ENCODE measurements at places on chromosomes 1 and 21.

GRCh38 chr1:228314315-228314657 is 92.3 kb downstream of the TRIM11 start:
- DNase-seq: no peak

GRCh38 chr1:113192242-113192641 is 119.2 kb downstream of the LRIG2 start:
- DNase-seq: no peak

- DNase-seq: no peak
These were observed 40.9 kb downstream of the ACTL8 start for GRCh38 chr1:17795836-17796645.

GRCh38 chr1:25532970-25533369 is 10.4 kb upstream of the LDLRAP1 start:
- DNase-seq: no peak

- DNase-seq: peak; percentile 65
These were observed 474.0 kb downstream of the LTN1 start for GRCh38 chr21:28518630-28519029.

DNA sequence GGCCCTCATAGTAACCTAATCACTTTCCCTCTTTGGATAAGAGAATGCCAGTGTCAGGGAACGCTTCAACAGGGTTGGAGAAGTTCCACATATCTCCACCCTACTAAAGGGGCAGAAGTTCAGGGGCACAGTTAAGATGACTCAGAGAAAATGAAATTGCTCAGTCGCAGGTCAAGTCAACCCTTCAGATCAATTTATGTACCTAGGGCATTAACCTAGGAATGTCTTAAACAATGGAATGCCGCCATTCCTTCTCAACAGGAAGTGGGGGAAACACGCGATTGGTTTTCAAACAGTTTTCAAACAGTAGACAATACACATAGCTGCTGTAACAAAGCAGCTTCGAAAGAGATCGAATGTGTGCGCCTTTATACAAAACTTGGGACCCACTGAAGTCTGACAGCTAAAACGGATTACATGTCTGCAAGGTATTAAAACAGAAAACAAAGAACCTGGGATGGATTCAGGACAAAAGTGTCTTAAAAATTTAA is 897 bp downstream of the SLC25A24 start:
- peak; percentile 43 for DNase-seq

DNA sequence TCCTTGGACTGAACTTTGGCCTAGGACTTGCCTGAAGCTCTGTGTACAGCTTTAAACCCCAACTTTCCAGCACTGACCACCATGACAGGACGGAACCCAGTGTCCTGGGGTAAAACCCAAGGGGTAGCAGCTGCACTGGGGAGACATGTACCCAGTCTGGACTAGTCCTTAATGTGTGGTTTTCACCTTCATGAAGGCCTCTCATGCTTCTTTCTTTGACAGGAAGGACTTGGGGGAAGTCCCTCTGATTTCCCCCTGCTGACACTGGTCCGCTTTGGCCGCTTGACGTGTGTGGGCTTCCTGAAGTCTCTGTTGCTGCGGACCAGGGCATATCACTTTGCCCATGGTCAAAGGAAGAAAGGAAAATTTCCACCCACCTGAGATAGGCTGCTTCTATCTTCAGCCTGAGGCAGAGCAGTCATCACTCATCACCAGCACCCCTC is 66.3 kb upstream of the PRDX6 start:
- no peak for DNase-seq

GRCh38 chr1:115300087-115300876 is 37.8 kb downstream of the NGF start:
- peak; percentile 51 for DNase-seq

GRCh38 chr1:21782349-21782867 is 541 bp downstream of the USP48 start:
- DNase-seq: peak; percentile 60

DNA sequence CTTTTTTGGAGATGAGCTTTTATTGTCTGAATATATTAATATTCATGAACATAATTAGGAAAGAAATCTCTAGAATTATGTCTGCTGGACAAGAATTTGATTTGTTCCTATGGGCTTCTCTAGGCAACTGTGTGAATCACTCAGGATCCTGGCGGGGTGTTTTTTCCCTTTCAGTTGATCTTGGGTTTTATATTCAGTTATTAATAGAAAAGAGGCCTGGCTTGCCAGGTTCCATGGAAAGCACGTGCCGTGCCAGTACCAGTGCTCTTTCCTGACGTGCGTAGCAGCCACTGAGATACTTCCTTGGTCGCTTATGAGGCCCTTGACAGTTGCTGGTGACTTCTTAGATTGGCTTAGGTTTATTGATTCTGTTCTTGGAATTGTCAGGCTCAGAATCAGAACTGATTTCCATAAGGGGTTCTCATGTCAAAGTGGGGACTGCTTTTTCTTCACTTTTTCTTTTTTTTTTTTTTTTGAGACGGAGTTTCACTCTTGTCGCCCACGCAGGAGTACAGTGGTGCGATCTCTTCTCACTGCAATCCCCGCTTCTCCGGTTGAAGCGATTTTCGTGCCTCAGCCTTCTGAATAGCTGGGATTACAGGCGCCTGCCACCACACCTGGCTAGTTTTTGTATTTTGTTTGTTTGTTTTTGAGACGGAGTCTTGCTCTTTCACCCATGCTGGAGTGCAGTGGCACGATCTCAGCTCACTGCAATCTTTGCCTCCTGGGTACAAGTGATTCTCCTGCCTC is 48.7 kb upstream of the KIF1B start:
- no peak for DNase-seq

DNA sequence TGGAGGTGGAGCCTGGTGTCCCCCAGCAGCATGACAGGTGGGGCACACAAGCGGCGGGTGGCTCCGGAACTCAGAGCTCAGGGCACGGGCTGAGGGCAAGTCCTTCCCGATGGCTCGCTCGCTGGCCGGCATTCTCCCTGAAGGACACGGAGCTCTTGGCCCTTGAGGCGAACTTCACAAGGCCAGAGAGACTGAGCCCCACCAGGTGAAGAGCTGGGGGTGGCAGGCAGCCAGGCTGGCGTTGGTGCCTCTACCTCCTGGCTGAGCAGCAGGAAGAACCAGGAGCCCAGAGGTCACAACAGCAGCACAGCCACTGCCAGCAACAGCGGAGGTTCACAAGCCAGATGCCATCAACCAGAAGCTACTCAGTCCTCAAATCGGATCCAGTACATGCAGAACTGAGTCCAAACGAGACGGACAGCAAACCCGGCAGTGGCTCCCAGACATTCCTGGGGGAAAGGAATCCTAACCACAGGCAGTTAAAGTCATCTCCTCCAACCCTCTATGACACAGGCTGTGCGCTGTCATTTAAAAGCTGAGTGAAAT is 54.1 kb downstream of the NPHP4 start:
- peak; percentile 86 for DNase-seq

GRCh38 chr21:42122398-42122797 is 51.3 kb downstream of the UMODL1 start:
- no peak for DNase-seq

- DNase-seq: no peak
These were observed 58.5 kb downstream of the RIMS3 start for GRCh38 chr1:40606978-40607377.

GRCh38 chr1:67399199-67399993 is 30.8 kb downstream of the SERBP1 start:
- no peak for DNase-seq

DNA sequence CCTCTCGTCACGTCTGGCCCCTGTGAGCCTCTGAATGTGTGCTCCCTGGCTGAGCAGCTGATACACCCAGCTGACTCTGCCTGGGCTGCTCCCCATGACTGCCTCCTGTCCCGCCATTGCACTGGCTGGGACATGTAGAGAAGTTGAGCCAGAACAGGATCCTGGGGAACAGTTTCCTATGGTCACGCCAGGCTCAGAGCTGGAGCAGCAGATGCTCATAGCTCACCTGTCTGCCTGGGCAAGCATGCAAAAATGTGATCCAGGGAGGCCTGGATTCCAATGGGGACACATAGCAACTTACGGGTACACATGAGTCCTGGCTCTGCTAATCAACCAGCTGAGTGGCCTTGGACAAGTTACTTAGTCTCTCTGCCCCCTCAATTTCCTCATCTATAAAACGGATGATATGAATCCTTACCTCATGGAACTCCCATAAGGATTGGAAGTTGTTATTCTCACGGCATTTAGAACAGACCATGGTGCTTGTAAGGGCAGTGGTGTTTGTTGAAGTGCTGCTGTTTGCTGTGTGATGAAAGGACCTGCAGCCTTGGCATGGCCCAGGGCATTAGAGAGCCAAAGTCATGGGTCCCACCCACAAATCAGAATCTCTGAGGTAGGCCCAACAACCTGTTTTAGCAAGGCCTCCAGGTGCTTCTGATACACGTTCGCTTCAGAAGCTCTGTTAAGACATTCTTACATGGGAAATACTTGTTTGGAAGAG is 150.3 kb upstream of the VANGL1 start:
- no peak for DNase-seq

- no peak for DNase-seq
These were observed 49.9 kb downstream of the COL6A1 start for GRCh38 chr21:46031484-46031883.

- DNase-seq: no peak
These were observed 99.6 kb downstream of the ZBTB18 start for GRCh38 chr1:244150665-244151064.

- peak; percentile 70 for DNase-seq
These were observed 206.8 kb upstream of the TMEM51 start for GRCh38 chr1:14946684-14947238.

GRCh38 chr1:31120783-31121180 is 55.3 kb upstream of the PUM1 start:
- no peak for DNase-seq

- DNase-seq: peak; percentile 70
These were observed 17.9 kb downstream of the CSTB start for GRCh38 chr21:43758111-43758641.

DNA sequence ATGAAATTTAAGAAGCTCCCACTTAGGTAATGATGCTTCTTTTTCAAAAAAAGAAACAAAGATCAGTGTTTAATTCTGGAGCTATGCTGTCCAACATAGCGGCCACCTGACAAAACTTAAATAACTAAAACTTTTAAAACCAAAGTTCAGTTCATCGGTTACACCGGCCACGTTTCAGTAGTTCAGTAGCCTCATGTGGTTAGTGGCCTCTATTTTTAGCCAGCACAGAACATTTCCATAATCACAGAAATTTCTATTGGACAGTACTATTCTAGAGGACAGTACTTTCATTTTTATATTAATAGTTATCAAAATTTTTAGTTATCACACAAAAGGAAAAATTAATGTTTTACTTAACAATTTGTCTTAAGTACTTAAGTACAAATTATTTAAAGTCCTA is 141.0 kb downstream of the USP25 start:
- no peak for DNase-seq

DNA sequence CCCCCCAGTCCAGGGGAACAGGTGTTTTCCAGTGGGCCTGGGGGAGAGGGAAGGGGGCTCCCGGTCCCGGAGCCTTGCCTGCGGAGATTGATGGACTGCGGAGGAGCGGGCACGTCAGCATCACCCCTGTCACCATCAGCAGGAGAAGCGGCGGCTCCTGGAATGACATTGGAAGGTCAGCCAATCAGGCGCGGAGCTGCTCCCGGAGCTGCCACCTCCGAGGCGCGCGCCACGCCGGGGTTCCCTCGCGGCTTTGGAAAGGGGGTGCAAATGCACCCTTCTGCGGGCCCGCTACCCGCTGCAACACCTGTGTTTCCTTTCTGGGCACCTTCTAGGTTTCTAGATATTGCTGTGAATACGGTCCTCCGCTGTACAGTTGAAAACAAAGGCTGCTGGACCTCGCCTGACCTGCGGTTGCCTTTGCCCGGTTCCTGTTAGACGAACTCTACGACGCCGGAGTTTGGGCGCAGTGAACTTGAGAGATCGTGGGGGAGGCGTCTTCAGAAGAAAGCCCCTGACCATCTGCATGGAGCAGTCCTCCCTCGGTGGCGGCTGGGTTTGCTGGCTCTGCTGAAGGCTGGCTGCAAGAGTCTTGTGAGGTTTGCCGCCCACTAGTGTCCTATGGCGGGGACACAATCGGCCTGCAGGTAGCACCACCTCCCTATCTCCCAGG is 5.3 kb downstream of the DSCAM start:
- DNase-seq: no peak

- no peak for DNase-seq
These were observed 66.0 kb downstream of the PATJ start for GRCh38 chr1:61808321-61808720.

DNA sequence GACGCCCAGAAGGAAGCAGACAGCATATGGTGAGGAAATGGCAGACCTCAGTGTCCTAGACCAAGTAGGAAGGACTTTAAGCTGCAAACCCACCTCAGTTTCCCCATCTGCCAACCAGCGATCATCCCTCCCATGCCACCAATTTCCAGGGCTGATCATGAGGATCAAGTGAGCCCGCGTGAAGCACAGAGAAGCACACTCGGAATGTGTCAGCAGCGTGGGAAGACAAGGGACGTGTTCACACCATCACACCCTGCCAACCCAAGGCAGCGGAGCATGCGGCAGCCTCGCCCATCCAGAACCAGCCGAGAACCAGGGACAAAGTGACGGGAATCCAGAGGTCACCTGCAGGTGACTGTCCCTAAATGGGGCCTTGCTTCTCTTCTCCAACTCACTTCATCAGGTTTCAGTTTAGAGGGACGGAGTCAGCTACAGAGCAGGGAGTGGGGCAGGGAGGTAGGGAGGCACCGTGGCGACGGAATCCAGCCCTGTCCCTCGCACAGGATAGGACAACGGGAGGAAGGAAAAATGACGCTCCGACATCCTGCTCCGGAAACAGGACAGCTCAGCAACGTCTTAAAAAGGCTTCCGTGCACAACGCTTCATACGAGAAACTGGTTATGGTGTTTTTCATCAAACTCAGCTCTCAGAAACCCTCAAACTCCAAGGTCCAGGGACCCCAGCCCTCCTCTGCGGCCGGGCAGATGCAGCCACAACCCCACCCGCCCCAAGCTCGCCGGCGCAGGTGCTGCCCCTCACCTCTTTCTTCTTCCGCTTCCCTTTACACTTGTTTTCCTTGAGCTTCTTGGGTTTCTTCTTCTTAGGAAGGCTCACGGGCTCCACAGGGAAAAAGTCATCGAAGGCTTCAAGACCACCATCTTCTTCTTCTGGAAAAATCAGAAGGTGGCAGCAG is 12.5 kb downstream of the CHD5 start:
- DNase-seq: no peak

DNA sequence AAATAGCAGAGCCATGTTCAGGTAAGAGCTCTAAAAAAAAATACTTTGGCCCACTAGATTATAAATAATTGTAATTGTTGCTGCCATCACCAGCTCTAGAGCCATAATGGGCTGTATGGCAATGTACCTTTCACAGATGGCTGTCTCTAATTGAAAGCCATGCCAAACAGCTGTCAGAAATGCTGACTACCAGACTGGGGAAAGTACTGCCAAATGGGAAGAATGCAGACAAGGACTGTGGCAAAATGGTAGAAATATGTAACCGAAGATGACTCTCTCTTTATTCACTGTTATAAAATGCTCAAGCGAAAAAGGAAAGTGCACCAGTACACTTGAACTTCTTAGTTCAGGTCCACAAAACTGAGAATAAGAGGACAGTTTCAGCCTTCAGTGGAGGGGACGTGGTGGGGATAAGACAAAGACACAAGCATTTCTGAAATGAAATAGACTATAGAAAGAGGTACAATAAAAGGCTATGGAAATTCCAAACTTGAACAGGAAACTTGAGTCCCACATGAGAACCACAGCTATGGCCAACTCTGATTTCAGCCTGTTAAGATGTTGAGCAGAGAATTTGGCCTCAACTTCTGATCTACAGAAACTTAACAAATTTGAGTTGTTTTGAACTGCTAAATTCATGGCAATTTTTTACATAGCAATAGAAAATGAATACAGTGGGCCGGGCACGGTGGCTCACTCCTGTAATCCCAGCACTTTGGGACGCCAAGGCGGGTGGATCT is 46.5 kb upstream of the LPGAT1 start:
- peak; percentile 52 for DNase-seq

Measured in LHCN-M2 (cell line).